Heart left ventricle (tissue), 16 donors: ENCODE measurements at places on chromosomes 16 and 17.
A peak's percentile ranks its signal among the peaks of the same experiment; 100 is the strongest.

DNA sequence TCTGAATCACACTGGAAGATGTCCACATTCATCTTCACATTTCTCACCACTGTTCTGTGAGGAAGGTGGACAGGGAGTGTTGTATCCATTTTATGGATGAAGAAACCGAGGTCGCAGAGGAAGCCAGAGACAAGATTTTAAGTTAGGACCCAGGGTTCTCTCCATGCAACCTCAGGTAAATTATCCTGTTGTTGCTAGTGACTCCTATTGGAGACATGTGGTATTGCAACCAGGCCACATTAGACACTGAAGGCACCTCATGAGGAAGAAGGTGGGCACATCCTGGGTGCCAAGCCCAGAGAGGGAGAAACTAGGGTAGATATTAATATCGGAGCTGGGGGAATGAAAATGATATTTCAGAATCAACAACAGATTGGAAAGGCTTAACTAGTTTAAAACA lies 8.5 kb upstream of the WNT9B start:
- H3K4me3 ChIP-seq: no peak overlapping the region
- no peak overlapping the region for H3K27ac ChIP-seq
- peaks cover 26% of the 10 kb centered on the region for H3K27me3 ChIP-seq
- no peaks in the 10 kb centered on the region for H3K4me1 ChIP-seq
- H3K36me3 ChIP-seq: no peaks in the 10 kb centered on the region

- no peaks in the 10 kb centered on the region for H3K27me3 ChIP-seq
- DNase-seq: no peak
- H3K4me3 ChIP-seq: peak overlapping the region; percentile 30
- peaks cover 20% of the 10 kb centered on the region for H3K4me1 ChIP-seq
Observed at GRCh38 chr17:12584727-12585126, 81.0 kb upstream of the MYOCD start.

GRCh38 chr16:23944381-23944780 lies 108.6 kb downstream of the PRKCB start:
- no peak for DNase-seq
- no peaks in the 10 kb centered on the region for H3K36me3 ChIP-seq
- H3K27me3 ChIP-seq: no peaks in the 10 kb centered on the region
- H3K27ac ChIP-seq: no peak overlapping the region
- H3K4me1 ChIP-seq: no peaks in the 10 kb centered on the region
- no peak overlapping the region for H3K4me3 ChIP-seq

DNA sequence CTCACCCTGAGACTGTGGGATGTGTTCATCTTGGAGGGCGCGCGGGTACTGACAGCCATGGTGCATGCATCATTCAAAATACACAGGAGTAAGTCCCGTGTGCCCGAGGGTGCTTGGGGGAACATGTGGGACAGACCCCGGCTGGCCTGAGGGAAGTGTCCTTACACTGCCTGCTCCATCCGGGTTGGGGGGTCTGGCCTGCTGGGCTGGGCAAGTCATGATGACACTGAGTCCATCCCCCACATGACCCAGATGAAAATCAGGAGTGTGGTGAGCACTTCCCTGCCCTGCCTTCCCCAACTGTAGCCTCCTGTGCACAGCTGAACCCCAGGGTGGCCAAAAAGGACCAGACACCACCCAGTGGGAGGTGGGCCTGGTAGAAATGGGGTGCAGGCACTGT lies 10.8 kb downstream of the TBC1D26 start:
- no peaks in the 10 kb centered on the region for H3K27me3 ChIP-seq
- no peak overlapping the region for H3K4me3 ChIP-seq
- no peak overlapping the region for H3K27ac ChIP-seq
- DNase-seq: no peak
- no peaks in the 10 kb centered on the region for H3K4me1 ChIP-seq

DNA sequence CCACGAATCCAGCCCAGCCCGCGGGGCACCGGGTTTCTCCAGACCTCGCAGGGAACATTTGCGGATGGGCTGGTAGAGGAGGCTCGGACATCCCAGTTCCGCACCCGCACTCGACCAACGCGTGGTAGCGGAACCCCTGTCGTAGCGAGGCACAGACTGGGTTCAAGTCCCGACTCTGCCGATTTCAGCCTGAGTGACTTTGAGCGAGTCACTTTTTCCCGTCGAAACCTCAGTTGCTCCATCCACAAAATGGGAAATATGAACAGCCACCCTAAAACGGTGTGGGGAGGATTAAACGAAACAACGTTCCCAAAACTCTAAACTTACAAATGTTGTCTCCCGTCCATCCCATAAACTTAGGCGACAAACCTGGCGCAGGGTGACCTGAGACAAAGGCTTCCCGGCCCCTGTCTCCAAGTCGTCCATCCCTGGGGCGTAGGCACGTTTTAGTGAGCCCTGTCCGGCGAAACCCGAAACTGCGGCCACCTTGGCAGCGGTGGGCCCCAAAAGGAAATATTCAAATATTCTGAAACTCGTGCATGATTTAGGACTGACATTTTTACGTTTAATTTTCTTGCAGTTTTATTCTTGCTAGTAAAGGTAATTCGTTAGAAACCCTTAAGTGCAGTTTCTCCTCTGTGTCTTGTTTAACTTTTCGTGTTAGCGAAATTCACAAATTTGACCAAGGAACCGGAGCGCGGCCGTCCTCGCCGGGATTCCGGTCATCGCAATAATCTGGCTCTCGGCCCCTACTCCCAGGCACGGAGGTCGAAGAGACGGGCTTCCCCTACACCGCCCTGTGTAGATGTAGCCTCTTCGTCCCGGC lies 1.9 kb upstream of the MLLT6 start:
- H3K36me3 ChIP-seq: peaks cover 6% of the 10 kb centered on the region
- no peaks in the 10 kb centered on the region for H3K27me3 ChIP-seq
- H3K4me1 ChIP-seq: peaks cover 48% of the 10 kb centered on the region
- DNase-seq: no peak
